ENCODE measurements at places on chromosomes 16 and 17.

DNA sequence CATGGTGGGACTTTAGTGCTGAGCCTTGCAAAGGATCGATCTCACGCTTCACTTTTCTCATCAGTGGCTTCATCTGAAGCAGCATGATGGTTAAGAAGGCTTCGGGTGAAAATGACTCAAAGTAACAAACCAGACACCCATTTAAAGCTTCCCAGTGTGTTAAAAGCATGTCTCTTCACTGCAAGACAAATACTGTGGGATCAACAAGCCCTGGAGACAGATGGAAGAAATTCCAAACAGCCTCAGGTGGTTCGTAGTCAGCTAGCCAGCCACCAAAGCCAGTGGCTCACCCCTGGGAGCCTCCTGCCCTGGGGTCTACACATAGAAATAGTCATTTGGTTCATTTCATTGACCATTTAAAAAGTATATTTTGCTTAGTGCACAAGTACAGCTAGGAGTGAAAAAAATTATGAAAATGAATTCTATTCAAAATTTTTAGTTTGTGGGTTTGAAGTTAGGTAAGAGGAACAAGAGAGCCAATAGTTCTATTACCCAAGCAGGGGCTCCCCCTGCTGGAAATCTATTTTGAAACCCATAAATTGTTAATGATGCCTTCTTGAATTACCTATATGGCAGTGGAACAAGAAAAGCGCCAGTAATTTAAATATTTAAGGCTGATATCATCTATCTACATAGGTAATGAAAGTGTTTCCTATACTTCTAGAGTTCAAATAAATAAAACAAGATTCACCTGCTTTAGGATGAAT is 51.6 kb downstream of the PMP22 start:
- DNase-seq, result no peak

DNA sequence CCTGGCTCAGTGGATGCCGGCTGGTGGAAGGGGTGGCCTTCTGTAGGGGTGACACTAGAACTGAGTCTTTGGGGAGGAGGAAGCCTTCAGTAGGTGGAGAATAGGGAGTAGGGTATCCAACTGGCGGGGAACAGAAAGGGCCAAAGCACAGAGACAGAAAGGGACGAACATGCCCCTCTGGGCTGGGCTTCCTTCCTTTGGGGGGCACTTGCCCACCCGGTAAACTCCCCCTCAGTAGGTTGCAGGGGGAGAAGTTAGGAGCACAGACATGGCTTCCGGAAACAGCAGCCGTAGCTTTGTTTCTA is 774 bp downstream of the ENGASE start:
- DNase-seq, result no peak

DNA sequence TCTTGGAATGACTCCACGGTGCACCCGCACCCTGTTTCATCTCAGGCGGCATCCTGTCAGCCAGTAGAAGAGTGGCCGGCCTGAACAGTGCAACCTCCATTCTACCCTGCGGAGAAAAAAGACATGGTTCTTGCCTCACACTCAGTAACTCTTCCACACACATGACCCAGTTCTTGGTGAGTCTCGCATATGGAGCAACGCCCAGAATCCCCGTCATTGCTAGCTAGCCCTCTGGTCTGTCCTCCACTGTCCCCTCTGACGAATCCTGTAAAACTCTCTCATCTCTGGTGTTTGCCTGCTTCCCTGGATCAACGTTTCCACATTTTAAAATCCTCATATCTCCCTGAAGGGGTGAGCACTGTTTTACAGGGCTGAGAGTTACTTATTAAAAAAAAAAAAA is 4.2 kb upstream of the RDM1 start:
- no peak for DNase-seq

DNA sequence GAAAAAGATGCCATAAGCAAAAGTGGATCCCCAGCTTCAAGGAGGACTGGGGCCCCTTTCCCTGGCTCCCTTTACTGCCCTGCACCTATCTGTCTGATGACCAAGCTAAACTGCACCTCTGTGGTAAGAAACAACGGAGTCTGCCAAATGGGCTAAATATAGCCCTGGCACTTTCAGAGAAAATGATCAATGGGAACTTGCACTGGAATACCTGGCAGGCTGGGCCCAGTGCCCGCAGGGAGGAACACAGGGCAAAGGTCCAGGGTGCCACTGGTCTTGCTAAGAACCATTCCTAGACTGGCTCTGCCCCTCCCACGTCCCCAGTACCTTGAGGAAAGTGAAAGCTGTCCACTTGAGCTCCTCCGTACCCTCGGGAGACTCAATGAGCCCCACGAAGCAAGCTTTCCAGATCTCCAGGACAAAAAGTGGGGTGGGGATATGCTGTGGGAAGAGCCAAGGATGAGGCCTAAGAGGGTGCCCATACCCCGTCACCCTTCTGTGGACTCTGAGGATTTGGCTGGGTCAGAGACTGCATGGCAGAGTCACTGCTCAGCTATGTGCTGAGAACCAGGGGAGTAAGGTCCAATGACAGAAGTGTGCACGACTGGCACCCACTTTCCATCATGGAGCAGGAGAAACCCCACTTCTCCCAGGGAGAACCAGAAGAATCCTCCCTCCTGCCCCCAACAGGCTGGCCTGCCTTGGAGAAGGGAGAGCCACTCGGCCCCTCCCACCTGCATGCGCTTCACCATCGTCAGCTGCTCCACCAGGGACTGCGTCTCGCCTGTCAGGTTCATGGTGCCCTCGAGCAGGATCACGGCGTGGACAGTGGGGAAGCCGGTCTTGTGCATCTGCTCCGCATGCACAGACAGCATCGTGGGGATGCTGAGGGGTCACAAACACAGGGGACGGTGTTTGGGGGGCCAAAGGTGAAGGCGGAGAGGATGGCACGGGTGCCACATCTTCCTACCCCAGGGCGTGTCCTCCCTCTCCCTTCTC is 17.4 kb downstream of the CSF3 start:
- DNase-seq, result no peak

DNA sequence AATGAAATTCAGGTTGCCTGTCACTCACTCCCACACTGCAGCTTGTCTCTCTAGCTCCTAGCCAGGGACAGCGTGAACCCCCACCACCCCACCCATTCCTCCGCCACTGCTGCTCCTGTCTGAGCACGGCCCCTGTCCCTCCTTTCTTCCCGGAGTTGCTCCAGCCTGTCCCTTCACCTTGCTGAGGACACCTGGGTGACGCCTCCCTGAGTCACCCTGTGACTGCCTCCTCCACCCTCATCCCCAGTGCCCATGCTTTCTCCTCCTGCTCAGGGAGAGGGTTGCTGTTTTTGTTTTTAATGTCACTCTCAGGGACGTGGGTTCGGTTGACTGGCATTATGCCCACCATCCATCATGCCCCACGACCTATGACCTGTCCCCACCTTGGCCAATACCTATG is 25.8 kb upstream of the NAT9 start:
- no peak for DNase-seq

DNA sequence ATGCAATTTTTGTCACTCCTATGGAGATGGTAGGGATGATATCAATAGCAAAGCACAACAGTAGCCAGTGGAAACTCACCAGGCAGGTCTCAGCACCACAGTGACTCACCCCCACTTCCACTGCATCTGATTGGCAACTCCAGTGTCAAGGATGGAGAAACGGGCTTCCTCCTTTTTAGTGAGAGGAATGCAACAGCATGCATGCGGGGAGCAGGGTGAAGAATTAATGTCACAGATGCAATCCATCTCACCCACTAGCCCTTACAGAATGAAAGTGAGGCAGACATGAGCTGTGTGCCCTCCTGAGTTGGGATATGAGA is 467.0 kb upstream of the C16orf82 start:
- DNase-seq, result no peak

GRCh38 chr17:78954684-78955083 is 25.0 kb downstream of the LGALS3BP start:
- no peak for DNase-seq

- DNase-seq, result no peak
Measured at GRCh38 chr16:55496509-55497145, 12.2 kb upstream of the LPCAT2 start.

DNA sequence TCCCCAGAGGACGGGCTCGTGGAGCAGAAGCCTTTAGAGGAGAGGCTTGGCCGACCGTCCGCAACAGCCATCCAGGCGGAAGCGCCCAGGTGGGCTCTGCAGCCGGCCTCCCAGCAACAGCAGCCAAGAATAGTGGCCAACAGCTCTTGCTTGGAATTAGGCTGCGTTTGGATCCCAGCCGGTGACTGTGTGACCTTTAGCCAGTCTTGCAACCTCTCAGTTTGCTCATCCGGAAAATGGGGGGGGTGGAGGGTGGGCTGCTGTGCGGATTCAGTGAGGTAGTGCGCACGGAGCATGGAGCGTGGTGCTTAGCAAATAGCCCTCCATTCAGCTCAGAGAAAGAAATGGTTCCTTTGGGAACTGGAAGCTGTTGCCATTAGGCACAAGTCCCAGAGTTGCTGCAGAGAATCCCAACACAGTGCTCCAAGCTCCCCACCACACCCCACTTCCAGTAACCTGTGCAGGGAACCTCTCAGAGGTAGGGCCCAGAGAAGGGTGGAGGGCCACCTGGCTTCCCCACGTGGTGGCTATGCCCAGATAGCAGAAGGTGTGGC is 46.7 kb downstream of the RTN4RL1 start:
- DNase-seq, result no peak

- no peak for DNase-seq
Measured at GRCh38 chr17:61783556-61784304, 79.6 kb downstream of the BRIP1 start.

- DNase-seq, result peak; percentile 90
Measured at GRCh38 chr17:63697341-63698286, 2.3 kb downstream of the LIMD2 start.

DNA sequence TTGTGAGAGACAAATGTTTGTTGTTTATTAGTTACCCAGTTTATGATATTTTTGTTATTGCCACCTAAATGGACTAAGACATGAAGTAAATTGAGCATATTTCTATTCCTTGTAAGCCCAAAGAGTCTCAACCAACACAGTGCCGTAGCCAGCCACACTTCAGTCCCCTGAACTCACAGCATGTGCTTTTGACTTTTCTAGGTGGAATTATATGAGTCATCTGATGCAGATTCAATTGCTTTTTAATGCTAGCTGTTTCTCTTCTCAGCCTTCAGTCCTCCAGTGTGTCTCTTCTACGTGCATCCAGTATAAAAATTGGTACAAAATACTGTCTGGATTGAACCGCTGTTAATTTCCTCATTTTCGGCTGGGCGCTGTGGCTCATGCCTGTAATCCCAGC is 39.0 kb downstream of the IQCK start:
- DNase-seq, result no peak

DNA sequence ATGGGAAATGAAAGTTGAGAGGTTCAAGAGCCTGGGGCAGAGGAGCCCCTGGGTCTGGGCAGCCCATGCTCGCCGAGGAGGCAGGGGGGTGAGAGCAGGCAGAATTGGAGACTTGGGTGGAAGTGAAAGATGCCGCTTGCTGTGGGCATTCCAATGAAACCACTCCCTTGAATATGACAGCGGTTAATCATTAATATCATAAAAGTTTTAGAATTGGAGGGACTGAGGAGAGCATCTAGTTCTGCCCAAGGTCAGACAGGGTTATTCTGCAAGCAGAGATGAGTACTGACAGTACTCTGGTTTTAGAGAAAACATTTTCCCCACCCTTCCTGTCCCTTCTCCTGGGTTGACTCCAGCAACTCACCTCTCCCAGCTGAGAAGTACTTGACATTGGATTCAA is 180.2 kb downstream of the MSI2 start:
- no peak for DNase-seq

DNA sequence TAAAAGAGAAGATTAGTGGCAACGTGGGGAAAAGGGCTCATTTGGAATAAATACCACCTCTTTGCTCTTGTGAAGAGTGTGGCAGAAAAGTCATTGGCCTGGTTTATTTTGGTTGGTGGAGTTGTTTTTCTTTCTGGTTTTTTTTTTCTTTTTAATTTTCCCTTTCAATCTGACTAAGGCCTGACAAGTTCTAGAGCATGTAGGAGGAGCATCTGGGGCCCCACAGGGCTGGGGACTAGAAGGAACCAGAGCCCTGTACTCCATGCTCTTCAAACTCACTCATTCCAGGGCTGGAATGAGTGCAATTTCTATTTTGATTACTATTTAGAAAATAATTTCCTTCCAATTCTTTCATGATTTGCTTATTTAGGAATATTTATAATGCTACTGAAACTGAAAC is 13.3 kb downstream of the IRX5 start:
- no peak for DNase-seq

Measured in CD4-positive, alpha-beta T cell treated with Interleukin-15 for 1 hour (primary cell).